AG04449 (cell line): ENCODE measurements at places on chromosomes 5 and 9.

- no peak for DNase-seq
Measured at GRCh38 chr5:173758676-173759075, 129.5 kb upstream of the CPEB4 start.

- DNase-seq, result no peak
Measured at GRCh38 chr5:59558501-59558900, 335.0 kb downstream of the PDE4D start.

GRCh38 chr9:14061936-14062585, 251.9 kb downstream of the NFIB start:
- no peak for DNase-seq

- no peak for DNase-seq
Measured at GRCh38 chr5:134142052-134142451, 27.6 kb downstream of the TCF7 start.

DNA sequence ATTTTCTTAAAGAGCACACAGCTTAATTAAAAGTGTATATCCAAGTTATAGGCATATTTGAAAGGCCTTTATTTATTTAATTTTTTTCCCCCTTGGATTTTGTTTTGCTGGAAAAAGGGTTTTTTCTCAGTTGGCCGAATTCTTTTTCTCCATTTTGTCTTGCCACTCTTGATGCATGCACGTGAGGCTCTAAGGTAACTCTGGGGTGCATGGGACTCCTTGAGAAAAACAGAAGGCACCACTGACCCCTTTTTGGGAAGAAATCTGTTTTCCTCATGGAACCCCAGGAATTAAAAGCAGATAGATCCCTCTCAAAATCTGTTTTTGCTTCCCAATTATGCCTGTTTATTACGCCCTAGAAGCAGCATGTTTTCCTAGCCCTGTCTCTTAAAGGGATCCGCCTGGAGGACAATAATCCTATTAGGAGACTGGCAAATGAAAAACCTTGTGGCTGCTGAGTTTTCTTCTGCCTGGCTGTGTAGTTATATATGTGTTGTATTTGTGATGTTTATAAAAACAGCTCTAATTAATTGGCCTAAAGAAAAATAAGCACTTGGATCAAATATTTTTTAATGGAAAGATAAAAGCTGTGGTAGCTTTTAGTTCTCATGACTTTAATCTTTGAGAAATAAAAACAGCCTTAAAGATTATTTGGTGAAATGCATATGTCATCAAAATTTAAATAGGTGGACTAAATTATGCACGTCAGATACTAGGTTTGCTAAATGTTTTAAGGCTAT, 435.1 kb upstream of the CDH9 start:
- DNase-seq, result no peak

DNA sequence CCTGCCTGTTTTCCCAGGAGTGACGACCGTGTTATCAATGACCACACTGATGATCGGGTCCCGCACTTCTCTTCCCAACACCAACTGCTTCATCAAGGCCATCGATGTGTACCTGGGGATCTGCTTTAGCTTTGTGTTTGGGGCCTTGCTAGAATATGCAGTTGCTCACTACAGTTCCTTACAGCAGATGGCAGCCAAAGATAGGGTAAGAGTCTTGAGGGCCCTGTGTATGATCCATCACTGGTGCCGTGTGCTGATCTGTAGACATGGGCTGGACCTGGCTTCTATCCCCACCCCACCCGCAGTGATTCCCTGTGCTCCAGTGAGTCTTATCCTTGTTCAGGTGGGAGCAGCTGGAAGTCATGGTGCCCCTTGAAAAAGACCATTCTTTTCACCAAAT, 26.0 kb downstream of the GABRP start:
- DNase-seq, result no peak

DNA sequence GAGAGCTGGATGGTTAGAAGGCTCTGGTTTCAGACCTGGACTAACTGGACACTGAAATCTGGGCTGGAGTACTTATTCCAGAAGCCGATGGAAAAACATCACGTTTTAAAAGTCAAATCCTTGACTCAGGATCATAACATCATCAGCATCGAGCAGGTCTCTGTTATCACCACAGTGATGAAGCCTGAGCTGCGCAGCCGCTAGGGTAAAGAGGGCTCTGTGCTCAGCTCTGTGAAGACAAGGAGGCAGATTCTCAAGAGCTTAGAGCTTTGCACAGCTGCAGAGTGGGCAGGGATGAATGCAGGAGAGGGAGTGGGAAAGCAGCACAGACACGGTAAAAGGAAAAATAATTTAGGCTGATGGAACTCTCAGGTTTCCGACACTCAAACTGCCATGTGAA, 208.8 kb upstream of the TAS2R1 start:
- no peak for DNase-seq

GRCh38 chr9:69141851-69142250, 32.2 kb upstream of the TJP2 start:
- DNase-seq, result no peak

GRCh38 chr5:179251276-179251969, 93.8 kb downstream of the ADAMTS2 start:
- no peak for DNase-seq

DNA sequence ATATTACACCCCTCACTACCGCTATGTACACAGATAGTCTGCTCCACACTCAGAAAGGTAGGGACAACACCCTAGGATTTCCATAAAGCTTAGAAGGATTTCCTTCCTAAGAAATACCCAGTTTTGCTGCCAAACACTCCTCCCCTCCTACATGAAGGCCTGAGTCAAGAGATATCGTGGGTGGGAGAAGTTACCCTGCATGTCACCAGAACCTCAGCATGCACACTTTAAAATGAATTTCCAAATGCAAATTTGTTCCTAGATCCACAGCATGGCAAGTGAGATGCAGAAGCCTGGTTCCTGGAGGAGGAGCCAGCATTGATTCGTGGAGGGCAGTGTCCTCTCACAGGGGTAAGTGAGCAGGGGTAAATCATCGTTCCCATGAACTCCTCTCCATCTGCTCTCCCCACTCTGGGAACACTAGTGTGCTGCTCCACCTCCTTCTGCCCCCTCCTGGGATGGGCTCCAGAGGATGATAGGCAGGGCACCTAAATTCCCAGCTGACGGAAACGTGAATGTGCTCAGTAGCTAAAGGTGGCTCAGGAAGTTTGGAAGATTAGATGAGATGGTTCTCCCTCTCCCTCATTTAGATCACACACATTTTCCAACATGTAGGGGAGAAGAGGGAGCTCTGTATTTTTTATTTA, 76.7 kb downstream of the PDE4D start:
- no peak for DNase-seq

DNA sequence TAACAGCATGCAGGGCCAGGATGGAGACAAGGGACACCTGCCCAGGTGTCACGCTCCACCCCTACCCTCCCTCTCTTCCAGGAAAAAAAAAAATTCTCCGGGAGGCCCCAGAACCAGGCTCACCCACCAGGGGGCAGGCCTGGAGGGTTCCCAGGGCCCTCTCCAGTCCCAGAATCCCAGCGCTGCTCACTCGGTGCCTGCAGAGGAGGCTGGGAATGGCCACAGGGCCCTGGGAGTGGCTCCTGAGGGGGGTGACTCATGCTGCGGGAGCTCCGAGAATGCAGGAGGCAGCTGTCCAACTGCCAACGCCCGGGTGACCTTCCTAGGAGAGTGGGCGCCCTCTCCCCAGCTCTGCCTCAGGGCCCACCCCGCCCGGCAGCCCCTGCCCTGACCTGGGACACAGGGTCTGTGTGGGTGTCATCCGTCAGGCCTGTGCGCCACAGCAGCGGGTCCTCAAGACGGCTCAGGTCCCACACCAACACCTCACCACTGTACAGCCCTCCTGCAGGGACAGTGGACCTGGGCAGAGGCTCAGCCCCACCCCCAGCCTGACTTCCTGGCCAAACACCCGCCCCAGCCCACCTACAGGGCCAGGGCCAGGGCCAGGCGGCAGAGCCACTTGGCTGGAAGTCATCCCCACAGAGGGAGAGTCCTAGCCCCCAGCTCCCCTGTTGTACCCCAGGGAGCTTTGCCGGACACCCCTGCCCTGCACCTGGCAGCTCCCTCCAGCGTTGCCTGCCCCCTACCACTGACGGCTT, 21.2 kb downstream of the DYNC2I2 start:
- peak; percentile 70 for DNase-seq

DNA sequence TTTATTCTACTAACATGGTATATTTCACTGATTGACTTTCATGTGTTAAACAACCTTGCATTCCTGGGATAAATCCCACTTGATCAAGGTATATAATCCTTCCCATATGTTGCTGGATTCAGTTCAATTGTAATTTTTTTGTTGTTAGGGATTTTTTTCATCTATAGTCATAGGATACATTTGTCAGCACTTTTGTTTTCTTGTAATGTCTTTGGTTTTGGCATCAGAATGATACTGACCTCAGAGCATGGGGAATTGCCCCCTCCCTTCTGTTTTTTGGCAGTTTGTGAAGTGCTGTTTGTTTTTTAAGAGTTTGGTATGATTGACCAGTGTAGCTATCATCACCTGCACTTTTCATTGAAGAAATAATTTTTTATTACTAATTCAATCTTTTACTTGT, 176.8 kb upstream of the RASEF start:
- DNase-seq, result no peak

DNA sequence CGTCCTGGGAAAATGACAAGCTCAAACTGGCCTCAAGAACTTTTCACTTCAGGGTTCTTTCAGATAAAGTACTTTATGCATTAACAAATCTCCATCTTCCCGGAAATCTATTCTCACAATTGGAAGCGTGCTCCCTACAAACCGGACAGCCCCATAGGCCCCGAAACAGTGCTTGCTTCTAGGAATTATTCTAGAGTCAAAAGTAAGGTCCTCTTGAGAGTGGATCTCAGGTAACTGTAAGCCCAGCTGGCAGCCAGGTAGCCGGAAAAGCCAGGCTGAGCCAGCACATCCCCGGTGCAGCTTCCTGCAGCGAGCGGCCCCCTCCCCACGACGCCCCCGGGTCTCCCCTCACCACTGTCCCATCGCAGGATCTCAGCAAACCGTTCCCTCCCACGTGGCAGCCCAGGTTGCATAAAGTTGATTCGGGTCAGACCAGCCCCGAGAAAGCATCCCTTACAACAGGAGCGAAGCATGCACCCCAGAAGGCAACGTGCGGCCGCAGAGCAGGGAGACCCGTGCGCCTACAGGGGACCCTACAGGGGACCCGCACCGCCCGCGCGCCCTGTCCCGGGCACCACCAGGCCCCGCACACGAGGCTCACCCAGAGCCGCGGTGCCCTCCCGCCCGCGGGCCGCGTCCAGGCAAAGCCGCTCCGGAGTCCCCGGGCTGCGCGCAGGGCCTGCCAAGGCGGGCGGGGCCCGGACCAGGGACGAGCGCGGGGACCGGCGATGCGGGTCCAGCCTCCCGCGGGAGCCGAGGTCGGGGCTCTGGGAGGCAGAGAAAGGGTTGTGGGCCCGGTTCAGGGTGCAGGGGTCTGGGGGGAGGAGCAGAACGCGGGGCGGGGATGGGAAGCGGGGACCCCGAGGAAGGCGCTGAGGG, 920 bp downstream of the LPCAT1 start:
- DNase-seq, result no peak

DNA sequence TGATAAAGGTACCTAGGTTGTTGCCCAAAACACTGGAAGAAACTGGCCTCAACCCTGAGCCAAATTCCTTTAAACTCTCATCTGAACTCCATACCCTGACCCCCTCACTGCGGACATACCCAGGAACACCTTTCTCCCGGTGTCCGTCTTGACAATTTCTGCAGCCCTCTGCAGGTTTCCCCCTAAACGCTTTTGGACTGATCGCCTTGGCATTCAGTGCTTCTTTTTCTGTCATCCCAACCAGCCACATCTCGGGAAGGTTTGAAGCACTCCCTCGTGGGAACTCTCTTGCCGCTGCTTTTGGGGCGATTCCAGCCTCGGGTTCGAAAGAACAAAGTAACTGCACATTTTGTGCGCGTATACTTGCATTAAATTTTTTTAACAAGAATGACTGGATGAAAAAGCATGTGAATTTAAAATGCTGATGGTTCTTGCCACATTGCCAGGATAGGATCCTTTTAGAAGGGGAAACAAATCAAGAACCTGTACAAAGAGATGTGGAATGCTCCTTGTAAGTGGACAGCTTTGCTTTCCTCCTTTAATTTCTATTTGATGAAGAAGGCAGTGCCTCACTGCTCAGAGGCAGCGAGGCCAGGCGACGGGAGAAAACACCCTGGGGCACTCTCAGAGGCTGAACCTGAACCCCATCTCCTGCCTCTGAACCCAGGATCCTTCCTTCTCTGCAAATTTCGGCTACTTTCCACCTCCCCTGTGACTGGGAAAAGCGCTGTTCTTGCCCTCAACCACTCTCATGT, 615 bp downstream of the PSMD5 start:
- DNase-seq, result no peak

- no peak for DNase-seq
Measured at GRCh38 chr5:7764452-7764851, 86.5 kb downstream of the CFAP90 start.

DNA sequence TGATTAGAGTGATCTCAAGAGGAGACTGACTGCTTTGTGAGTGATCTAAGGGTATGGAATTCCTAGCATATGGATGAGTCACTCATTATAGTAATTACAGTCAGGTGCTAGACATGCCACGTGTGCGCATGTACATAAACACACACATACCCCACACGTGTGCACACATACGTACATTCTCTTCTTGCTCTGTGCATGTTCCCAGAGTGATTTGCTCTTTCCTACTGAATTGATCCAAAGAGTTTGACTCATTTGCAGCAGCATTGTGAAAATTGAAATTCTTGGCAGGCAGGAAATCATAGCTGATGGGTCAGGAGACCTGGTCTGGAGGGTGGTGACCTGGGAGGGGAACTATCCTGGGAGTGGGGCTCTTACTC, 63.8 kb downstream of the ANGPTL2 start:
- no peak for DNase-seq

DNA sequence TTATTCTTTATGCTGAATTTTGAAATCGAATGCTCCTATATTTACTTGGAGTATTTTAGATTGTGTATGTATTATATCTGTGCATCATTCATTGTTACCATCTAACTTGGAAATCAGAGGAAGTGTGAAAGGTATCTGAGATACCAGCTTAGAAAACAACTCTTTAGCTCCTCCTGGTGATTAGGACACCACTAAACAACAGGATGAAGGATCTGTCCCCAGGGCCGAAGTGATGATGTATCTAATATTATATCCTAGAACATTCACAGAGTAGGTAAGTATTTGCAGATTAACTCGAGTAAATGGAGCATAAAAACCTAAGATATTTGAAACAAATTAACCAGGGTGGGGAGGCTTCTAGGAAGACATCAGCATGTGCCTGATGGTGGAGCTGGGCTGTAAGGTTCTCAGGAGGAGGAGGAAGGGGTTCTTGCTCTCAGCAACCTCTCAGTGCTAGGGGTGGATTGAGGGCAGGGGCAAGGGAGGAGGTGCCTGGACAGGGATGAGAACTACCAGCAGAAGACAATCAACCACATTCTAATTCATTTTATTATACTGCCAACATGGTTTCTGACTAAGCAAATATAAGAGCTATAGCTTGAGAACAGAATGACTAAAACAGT, 2.6 kb upstream of the NFIL3 start:
- no peak for DNase-seq

GRCh38 chr9:132410642-132411041, 631 bp downstream of the CFAP77 start:
- DNase-seq, result no peak

DNA sequence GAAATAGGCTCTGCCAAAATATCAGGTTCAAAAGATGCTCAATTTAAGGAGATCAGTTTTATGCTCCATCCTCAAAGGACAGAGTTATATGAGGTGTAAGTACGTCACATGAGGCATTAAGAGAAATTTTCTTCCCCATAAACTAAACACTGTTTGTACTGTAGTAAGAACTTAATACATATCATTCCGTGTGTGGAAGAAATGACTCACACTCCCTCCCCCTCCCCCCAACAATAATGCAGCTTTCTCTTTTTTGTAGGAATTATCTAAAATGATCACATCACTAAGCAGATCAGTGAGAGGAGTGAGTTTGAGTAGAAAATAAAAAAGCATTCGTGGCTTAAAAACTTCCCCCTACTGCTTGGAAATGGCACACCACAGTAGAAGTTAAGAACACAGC, 2.2 kb downstream of the CDH12 start:
- no peak for DNase-seq
